Epithelial cell of proximal tubule (primary cell): ENCODE measurements at places on chromosomes 16 and 17. TPM values are rescaled to one million over a fixed set of nuclear protein-coding genes. Genes with fewer than 3 reads are reported as not detected.

The B4GALNT2 gene
- 0.94 and 1.6 TPM in 2 replicates for total RNA-seq

The CDYL2 gene
- total RNA-seq, result 5.4 and 8.0 TPM in 2 replicates

The CCDC154 gene
- total RNA-seq, result not detected in 2 replicates

The PTRH2 gene
- 44.4 and 44.6 TPM in 2 replicates for total RNA-seq

The KRTAP2-4 gene
- total RNA-seq, result not detected in 2 replicates

The RSKR gene
- total RNA-seq, result 3.0 and 4.3 TPM in 2 replicates

The WRAP53 gene
- total RNA-seq, result 14.9 and 41.6 TPM in 2 replicates

The ZNF668 gene
- total RNA-seq, result 11.1 and 18.3 TPM in 2 replicates

The CCL8 gene
- not detected in 2 replicates for total RNA-seq

The UNK gene
- total RNA-seq, result 19.4 and 20.3 TPM in 2 replicates

The CCL22 gene
- total RNA-seq, result not detected in 2 replicates

The TNFRSF12A gene
- 451 and 701 TPM in 2 replicates for total RNA-seq

The GFAP gene
- 0.58 and 1.0 TPM in 2 replicates for total RNA-seq

The RNF222 gene
- total RNA-seq, result 0.12 and 0.80 TPM in 2 replicates

The C16orf46 gene
- 0.22 and 0.35 TPM in 2 replicates for total RNA-seq

The KRT24 gene
- total RNA-seq, result not detected in 2 replicates

The CRYBA1 gene
- not detected in 2 replicates for total RNA-seq

The ST6GALNAC1 gene
- total RNA-seq, result 0.36 and 0.52 TPM in 2 replicates

The ARHGDIG gene
- 0.29 TPM in 1 of 2 replicates, not detected in the other for total RNA-seq

The DNAI2 gene
- not detected in 2 replicates for total RNA-seq

The HMOX2 gene
- 75.9 and 105 TPM in 2 replicates for total RNA-seq

The TMEM238L gene
- not detected in 2 replicates for total RNA-seq

The NPB gene
- total RNA-seq, result 0.58 and 2.6 TPM in 2 replicates

The TMEM231 gene
- 12.5 and 14.0 TPM in 2 replicates for total RNA-seq

The ANKRD11 gene
- total RNA-seq, result 44.3 and 50.8 TPM in 2 replicates

The SMYD4 gene
- total RNA-seq, result 4.6 and 10.5 TPM in 2 replicates

The PLK1 gene
- 92.5 and 150 TPM in 2 replicates for total RNA-seq

The C17orf113 gene
- total RNA-seq, result 0.07 and 0.98 TPM in 2 replicates

The ALDH3A1 gene
- 3.3 TPM in 1 of 2 replicates, not detected in the other for total RNA-seq

The SLC35G6 gene
- not detected in 2 replicates for total RNA-seq

The ARHGAP44 gene
- 1.9 and 5.8 TPM in 2 replicates for total RNA-seq

The CHST6 gene
- total RNA-seq, result 2.2 and 3.0 TPM in 2 replicates

The CCT6B gene
- total RNA-seq, result 0.36 and 4.4 TPM in 2 replicates

The XYLT1 gene
- total RNA-seq, result 0.14 and 0.23 TPM in 2 replicates

The SOX8 gene
- total RNA-seq, result not detected in 2 replicates

The KCNH6 gene
- not detected in 2 replicates for total RNA-seq

The ATMIN gene
- total RNA-seq, result 21.2 and 30.5 TPM in 2 replicates

The EVI2A gene
- 0.29 TPM in 1 of 2 replicates, not detected in the other for total RNA-seq

The KRTAP4-1 gene
- not detected in 2 replicates for total RNA-seq

The KRTAP1-1 gene
- not detected in 2 replicates for total RNA-seq

The SYT17 gene
- 0.07 and 1.2 TPM in 2 replicates for total RNA-seq

The PRKCB gene
- total RNA-seq, result not detected in 2 replicates

The KRTAP4-3 gene
- not detected in 2 replicates for total RNA-seq
